ENCODE measurements at places on chromosomes 11 and 22.

- no peak for DNase-seq
Observed at GRCh38 chr11:69342588-69343330, 48.8 kb downstream of the MYEOV start.

DNA sequence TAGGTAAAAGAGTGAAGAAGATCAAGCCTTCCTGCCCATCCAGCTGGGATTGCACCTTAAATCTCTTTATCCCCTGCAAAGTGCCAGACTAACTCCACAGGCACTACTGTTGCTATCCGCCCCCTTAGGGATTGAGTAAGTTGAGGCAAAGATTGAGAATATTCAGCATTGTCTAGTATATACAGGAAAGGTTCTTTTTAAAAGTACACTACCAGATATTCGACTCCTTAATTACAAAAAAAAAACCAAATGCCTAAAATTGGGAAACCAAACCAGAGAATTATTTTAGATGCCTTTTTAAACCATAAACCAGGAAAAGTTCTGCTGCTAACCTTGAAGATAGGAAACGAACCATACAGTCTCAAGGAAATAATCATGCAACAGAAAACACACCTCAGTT lies 11.5 kb downstream of the SERPIND1 start:
- DNase-seq = no peak

DNA sequence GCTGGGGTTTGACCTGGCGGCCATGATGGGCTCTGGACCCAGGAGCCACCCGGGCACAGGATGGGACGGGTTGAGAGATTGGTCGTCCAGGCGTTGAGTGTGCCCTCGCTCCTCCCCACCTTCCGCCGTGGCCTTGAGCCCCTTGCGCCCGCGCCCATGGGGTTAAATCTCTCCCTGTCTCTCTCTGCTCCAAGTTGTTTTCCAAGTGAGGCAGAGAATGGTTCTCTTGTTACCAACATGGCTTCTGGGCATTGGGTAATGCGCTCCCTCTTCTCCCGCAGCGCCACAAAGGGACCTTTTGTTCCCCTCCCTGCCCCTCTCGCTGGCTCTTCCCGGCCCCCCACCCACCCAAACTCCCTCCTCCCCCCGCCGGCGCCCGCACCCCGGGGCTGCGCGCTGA lies 18.8 kb upstream of the PICK1 start:
- DNase-seq = no peak

GRCh38 chr11:11068113-11068512 lies 210.3 kb upstream of the ZBED5 start:
- no peak for DNase-seq

DNA sequence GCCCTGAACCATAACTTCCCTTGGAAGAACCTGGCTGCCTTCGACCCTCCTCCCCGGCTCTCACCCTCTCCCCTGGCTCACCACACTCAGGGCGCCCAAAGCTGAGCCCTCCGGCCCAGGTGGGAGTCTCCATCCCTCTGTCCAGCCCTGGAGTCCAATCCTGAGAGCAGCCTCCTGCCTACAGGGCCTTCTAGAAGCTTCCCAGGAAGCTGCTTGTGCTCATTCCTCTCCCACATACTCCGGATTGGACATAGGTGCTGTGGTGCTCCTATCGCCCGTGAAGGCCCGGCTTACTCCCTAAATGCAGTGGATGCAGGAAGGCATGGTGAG lies 1332.0 kb downstream of the BRD1 start:
- DNase-seq = no peak

DNA sequence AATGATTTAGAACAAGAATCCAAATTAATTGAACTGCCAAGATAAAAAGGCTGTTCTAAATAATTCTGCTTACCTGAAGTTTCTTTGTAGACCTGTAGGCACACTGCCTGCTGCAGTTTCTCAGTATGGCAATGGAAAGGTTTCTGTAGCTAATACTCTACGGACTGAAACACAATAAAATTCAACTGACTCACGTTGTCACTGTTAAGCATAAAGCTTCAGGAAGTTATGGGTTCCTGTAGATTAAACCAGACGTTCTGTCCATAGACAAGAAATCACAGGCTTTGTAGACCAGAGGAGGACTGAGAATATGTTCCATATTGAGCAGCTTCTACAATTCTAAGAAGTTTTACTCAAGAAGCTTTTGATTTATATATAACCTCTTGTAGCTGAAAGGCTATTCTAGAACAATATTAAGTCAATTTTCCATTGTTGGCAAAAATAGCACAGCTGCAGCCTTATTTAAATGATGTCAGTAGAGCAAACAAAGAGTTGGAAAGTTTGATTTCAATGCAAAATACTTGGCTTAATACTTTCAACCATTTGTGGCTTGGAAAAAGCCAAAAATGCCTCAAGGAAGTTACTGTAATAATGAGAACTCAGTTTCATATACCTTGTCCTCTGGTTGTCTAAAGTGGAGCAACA lies at the start of gene GLYATL2:
Gene GLYATL2, minus strand, starts transcription at position 344 of the 645 bp plus-strand sequence. CDS start 5,092 bp downstream, outside the sequence.
- no peak for DNase-seq
